T-helper 22 cell (primary cell): ENCODE measurements at places on chromosomes 12 and 14.

DNA sequence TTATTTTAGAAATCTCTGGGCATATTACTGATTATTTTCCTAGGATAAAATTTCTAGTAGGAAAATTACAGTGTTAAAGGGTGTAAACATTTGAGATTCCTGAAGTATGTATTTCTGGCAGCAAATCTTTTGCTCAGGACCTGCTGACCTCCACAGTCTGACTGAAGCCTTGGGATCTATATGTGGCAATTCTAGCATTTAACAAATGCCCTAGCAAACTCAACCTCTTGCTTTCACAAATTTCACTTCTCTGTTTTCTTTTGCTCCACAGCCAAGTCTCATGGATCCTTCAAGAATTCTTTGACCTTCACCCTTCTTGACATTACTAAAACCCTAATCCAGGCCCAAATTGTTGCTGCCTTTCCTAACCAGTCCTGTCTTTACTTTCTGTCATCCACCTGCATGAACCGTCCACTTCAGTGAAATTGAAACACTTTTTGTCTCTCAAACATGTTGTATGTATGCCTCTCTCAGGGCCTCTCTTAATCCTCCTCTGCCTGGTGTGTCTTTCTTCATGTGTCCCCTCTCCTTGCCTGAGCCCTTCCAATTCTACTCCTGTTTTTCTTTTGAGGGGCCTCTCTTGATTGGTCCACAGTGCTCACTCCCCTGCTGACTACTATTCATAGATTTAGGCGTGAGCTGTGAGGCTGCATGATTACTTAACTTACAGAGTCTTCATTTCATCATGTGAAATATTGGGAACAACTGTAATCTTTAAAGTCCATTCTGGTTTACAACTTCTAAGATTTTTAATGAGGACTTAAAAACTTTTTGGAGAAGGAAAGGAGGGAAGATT is 5.1 kb upstream of the DYRK4 start:
- no peak for DNase-seq

DNA sequence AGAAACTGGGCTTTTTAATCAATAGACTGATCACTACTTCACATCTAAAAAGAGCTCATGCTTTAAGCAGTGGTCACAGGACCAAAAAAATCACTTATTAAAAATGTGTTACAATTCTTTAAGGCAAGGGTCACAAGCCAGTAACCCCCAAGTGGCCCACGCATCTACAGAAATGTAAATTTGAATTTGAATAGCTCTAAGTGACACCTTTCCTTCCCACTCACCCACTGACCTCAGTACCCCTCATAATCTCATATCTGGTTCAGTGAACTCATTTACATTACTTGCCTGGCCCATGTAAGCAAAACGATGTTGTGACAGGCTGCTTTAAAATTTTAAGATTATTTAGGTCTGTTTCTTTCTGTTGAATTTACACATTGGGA is 27.4 kb downstream of the NELL2 start:
- DNase-seq, result no peak

DNA sequence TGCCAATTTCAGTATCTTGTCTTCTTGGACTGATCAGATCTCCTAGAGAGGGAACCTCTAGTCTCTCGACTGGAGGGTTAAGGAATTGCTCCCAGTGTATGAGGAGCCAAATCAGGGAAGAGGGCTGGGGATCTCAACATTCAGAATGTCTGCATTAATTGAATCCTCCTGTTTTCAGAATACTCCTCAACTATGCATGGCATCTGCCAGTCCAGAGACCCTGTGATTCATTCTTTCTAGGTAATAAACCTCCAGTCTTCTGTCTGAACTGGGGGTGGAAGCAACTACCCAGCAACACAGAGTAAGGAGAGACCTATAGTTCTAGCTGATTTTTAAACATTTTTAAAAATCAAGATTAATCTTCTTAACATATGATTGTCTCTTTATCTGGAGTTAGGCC is 92.7 kb downstream of the AKAP6 start:
- no peak for DNase-seq

GRCh38 chr12:7103837-7104584 is 5.0 kb downstream of the C1RL start:
- no peak for DNase-seq

DNA sequence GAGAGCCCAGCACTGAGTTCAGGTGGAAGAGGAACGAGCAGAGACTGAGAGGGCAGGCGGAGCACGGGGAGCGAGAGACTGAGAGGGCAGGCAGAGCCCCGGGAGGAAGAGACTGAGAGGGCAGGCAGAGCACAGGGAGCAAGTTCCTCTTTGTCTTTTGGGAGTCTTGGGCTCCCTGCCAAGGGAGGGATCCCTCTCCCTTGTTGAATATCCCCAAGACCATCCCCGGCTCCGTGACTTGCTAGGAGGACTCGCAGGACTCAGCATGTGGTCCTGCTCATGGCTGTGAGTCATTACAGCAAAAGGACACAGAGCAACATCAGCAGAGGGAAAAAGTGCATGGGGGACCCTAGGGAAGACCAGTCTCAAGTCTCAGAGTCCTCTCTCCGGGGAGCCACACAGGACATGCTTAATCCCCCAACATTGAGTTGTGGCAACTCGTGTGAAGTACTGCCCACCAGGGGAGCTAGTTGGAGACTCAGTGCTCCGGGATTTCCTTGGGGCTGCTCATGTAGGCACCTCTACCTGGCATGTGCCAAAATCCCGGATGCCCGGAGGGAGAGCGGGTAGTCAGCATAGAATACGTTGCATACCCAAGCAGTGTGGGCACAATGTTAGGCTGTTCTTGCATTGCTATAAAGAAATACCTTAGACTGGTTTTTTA is 81.0 kb downstream of the CCDC92 start:
- no peak for DNase-seq

- DNase-seq, result no peak
These were observed 15.2 kb downstream of the JAG2 start for GRCh38 chr14:105153331-105153731.

DNA sequence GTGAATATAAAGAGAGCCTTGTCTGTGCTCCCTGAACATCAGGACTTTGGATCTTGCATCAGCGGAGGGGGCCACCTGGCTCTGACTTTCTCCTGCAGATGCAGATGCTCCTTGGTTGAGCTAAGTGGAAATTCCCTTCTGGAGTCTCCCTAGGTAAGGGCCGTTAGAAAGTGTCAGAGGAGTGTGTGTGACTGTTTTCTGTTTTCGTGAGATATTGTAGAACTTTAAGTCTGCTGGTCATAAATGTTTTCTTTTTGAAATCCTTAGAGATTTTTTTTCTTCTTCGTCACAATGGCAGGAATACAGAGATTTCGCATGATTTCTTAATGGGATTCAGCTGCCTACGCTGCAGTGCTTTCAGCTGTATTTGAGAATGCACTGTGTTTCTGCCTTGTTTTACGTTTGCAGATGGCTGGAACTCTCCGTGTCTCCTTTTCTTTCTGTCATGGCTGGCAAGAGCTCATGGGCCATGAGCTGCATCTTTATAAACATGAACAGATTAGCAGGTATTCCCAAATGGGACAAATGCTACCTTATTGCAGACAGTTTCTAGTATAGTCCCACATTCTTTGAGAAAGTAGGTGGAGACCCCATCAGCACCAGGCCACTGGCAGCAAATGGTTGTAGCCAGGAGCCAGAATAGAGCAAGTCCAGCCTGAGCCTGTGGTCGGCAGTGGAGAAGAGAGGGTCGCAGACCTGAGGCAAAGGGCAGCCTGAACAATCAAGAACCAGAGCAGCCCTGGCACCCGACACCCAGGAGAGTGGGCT is 76.2 kb upstream of the FRMD6 start:
- no peak for DNase-seq

DNA sequence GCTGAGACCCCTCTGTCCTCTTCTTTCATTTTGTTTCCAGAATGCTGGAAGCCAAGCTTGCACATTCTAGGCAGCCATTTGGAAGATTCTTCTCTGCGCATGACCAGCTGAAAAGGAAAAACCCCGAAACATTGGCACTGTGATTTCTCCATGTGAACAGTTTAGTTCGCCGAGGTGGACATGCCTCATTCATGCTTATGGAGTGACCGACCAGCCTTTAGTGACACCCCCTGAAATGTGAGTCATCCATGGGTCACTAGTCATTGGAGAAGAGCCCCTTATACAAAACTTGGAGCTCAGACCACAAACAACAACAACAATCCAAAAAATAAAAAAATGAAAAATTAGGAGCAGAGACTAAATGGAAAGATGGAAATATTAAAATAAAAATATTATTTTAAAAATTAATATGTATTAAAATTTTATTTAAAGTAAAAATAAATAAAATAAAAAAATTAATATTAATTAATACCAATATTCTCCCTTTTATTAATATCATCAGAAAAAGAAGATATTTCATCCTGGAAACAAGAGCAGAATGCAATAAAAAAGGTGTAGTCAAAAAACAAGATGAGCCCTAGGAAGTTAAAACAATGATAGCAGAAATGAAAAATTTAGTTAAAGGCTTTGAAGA is 9.5 kb upstream of the KRT7 start:
- no peak for DNase-seq

- DNase-seq, result no peak
These were observed 14.5 kb upstream of the MAP1LC3B2 start for GRCh38 chr12:116544656-116545055.

GRCh38 chr12:110067531-110067930 is 19.2 kb upstream of the C12orf76 start:
- no peak for DNase-seq

DNA sequence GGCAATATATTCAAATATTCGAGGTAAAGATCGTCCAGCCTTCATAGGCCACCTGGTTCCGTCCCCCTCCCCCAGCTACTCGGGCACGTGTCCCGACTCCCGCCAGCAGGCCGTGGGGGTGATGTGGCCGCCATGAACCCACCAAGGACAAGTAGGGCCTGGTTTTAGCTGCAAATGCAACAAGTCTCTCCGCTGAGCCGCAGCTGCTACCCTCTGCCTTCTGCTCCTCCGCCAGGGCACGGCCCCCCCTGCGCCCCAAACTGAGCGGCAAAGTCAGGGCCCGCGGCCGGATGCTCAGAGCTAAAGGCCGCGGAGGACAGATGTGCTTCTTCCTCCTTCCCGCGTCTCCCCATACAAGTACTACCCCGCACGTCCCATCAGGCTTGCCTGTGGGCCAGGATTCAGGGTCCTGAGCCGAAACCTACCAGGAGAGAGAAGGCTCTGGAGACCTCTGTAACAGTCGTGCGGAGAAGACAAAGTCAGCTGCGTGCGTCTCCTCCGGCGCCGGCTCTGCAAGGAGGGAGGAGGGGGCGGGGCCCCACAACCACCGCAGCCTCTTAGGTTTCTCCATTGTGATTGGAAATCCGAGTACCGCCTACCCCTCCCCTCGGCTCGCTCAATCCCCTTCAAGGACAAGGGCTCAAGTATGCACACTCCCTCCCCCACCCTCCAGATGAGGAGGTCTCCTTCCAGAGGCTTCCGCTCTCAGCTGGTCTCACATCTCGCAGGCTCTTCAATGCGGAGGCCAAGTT is at the start of gene LDHB:
Gene LDHB (minus strand): TSS at position 517 of the 752 bp plus-strand sequence. CDS start 3,171 bp downstream, outside the sequence.
- peak; percentile 88 for DNase-seq

DNA sequence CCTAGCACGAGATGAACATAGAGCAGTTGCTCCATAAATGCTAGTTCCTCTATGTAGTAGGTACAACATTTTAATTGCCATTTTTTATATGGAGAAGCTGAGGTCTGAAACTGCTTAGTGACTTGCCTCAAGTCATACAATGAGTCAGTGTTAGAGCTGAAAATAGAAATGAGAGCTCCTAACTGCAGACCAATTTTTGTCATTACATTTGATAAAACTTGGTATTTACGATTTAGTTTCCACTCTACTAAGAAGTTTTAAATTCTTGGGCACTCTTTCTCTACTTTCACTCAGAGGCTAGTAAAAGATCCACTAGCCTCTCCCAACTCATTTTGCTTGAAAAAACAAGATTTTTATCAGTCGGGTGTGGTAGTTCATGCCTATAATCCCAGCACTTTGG is 8.1 kb upstream of the TMED10 start:
- no peak for DNase-seq

GRCh38 chr14:22569106-22569736 is 19.8 kb downstream of the DAD1 start:
- DNase-seq, result no peak

- no peak for DNase-seq
These were observed 48.7 kb upstream of the ABCC9 start for GRCh38 chr12:21989819-21990412.

- DNase-seq, result no peak
These were observed 111.0 kb upstream of the HIF1A start for GRCh38 chr14:61584331-61584741.

DNA sequence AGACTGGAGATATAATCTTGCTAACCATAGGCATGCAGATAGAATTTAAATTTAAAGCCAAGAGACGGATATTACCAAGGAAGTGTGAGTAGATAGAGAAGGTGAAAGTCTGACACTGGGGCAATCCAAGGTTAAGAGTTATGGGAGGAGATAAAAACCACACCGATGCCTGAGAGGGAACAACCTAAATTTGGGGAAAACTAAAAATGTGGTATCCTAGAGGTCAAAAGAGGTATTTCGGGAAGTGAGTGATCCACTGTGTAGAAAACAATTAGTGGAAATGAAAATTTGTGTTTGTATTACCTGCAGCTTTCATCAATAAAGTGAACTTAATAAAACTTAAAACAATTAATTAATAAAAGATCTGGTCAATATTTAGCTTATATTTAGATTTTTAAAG is 269.0 kb upstream of the RPL10L start:
- DNase-seq, result no peak

DNA sequence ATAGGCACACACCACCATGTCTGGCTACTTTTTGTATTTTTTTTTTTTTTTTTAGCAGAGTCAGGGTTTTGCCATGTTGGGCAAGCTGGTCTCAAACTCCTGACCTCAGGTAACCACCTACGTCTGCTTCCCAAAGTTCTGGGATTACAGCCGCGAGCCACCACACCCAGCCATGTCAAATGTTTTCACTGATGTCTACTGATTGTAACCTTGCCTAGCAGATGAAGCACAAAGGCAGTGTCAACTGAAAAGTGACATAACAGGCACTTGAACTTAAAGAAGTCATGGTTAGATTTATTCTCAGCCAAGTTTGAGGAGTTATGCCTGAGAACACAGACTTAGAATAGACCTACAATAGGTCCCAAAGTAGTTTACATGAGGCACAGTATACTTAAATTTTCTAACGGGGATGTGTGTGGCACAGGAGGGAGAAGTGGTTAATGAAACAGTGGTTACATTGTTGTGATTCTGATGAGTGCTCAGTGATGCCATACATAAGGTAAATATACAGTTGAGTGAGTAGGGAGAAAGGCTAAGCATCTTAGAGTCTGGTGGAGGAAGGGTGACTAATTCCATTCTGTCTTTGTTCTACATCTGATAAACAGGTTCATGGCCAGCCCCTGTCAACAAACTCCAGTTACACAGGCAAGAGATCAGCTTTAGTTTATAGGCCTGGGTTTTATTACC is 12.6 kb upstream of the RNASE4 start:
- DNase-seq, result no peak
